ENCODE measurements at places on chromosomes 6 and 20. TPM values are rescaled to one million over a fixed set of nuclear protein-coding genes. Genes with fewer than 3 reads are reported as not detected.

FERMT1 gene
- 5.7 TPM for total RNA-seq

HEY2 gene
- 8.7 TPM for total RNA-seq

OR2J2 gene
- 3.0 TPM for total RNA-seq

LAMA2 gene
- 56.0 TPM for total RNA-seq

Measured in testis (tissue), 5 donors.